ENCODE measurements at places on chromosomes 1 and 21. TPM values are rescaled to one million over a fixed set of nuclear protein-coding genes. Genes with fewer than 3 reads are reported as not detected.

Gene ATP1A4
- not detected for total RNA-seq

Gene SIM2
- total RNA-seq: not detected

Gene RNF186
- not detected for total RNA-seq

Gene NR1I3
- total RNA-seq: not detected

Gene MYCL
- not detected for total RNA-seq

Gene GPR37L1
- total RNA-seq: not detected

Gene MSH4
- total RNA-seq: 0.22 TPM

Gene SLC16A4
- 1.9 TPM for total RNA-seq

Gene KANK4
- total RNA-seq: 9.4 TPM

Gene SPRR1B
- total RNA-seq: not detected

Gene MEGF6
- 10.0 TPM for total RNA-seq

Gene AMY1C
- total RNA-seq: not detected

Gene BGLAP
- not detected for total RNA-seq

Gene DENND1B
- total RNA-seq: 14.1 TPM

Gene PKLR
- not detected for total RNA-seq

Gene SPRR2A
- total RNA-seq: not detected

Gene LYPLA2
- 34.0 TPM for total RNA-seq

Gene OR10Z1
- not detected for total RNA-seq

Gene B4GALT2
- total RNA-seq: 21.1 TPM

Gene LAD1
- total RNA-seq: not detected

Gene VANGL2
- 0.44 TPM for total RNA-seq

Gene FCGR3A
- 155 TPM for total RNA-seq

Gene NUDT4B
- total RNA-seq: 35.4 TPM

Gene TBX19
- 1.7 TPM for total RNA-seq

Gene COQ8A
- 506 TPM for total RNA-seq

Gene LCE1A
- not detected for total RNA-seq

Gene LCE1C
- not detected for total RNA-seq

Gene USH2A
- total RNA-seq: not detected

Gene TMEM82
- total RNA-seq: not detected

Gene MYCBP
- 6.2 TPM for total RNA-seq

Gene LENEP
- not detected for total RNA-seq

Gene KRTAP13-2
- total RNA-seq: not detected

Gene TLCD4
- 6.8 TPM for total RNA-seq

Data from subcutaneous adipose tissue (tissue), 4 donors.